ENCODE measurements at places on chromosomes 5 and 9.
A peak's percentile ranks its signal among the peaks of the same experiment; 100 is the strongest.

GRCh38 chr9:128912270-128912853 lies 8.4 kb upstream of the PHYHD1 start:
- no peak for DNase-seq

- DNase-seq: peak; percentile 24
These were observed at the start of gene NKD2 for GRCh38 chr5:1008451-1009358. Gene NKD2, plus strand, starts transcription at chr5:1008802. Its CDS starts 256 bp downstream, at chr5:1009058.

GRCh38 chr9:109721001-109721400 lies 59.0 kb upstream of the PALM2AKAP2 start:
- DNase-seq: no peak

- no peak for DNase-seq
These were observed 64.0 kb upstream of the RANBP6 start for GRCh38 chr9:6079386-6079785.

- no peak for DNase-seq
These were observed 651.8 kb downstream of the KCTD16 start for GRCh38 chr5:144822503-144822902.

DNA sequence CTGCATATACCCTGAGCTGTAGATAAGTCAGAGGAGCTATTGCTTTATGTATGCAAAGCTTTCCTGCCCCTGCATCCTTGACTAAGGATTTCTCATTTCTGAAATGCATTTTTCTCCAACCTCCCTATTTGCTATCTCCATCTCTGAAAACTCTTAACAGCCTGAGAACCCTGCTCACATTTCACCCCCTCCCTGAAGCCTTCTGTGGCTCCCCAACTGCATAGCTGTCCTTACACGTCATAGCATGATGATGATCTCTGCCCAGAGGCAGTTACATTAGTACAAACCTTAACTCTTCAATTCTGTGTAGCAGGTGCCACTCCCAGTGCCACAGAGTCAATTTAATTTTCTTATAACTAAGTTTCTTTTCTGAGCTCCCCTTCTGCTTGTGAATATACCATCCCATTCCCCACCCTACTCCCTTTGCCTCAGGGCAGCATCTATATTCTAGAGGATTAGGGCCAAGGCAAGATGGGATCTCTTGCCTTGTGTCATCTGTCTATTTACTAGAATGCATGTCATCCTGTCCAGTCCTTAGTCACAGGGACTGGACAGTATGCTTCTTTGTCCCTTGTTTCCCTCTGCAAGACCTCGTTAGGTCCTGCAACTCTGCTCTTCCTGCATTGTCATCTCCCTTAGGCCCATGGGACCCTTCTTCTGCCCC lies 149.7 kb upstream of the SPRY4 start:
- DNase-seq: no peak

- no peak for DNase-seq
These were observed 301.7 kb downstream of the MRPS30 start for GRCh38 chr5:45110399-45110798.

DNA sequence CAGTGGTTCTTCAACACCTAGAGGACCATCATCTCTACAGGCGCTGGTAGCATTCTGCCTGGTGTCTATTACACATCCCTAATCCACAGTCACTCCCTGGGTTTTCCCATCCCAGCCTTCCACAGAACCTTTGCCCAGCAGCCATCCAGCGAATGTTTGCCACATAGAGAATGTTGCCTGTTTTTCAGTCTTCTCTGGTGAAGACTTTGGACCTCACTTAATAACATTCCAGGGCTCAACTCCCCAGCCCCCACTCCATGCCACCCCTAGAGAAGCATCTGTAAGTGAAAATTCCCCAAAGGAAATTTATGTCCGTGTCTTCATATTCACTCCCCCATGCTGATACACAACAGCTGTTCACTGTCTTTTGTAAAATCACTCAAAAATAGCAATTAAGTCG lies 249.6 kb downstream of the AOPEP start:
- DNase-seq: no peak

DNA sequence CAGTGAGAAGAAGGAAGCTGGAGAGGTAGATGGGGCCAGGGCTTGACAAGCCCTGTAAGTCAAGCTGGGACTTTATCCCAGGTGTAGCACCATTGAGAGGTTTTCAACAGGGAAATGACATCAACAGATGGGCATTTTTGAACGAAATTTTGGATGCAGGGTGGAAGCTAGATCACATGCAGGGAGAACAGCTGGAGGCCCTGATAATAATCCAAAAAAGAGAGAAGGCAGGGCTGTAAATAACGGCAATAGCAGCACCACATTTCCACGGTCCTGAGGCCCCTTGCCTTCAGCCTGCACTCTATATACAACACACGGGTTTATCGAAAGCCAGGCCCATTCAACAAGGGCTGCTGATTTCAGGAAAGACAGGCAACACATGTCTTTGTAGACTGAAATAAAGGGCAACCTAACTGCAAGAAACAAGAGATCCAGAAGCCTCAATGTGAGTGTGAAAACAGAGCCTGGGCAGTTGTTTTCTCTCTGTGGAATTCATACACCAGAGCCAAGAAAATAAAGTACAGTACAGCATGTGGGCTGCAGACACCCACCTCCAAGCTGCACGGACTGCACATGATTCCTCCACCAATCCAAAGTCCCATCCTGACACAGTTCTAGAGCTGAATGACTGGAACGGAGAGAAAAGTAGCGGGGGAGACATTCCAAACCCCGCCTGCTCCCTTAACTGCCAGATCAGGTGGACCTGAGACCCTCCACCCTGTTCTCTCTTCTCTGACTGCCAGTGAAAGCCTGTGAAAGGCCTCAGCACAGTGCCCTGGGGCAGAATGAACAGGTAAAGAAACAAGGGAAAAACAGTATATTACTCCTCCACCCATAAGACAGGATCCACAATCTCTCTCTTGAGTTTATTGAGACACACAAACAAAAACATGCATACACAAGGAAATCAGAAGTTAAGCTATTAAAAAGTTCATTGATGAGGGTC lies 36.3 kb downstream of the KLHL3 start:
- no peak for DNase-seq

- no peak for DNase-seq
These were observed 25.5 kb upstream of the SPTLC1 start for GRCh38 chr9:92140754-92141143.

GRCh38 chr5:65018763-65019162 lies 250.0 kb downstream of the CWC27 start:
- no peak for DNase-seq

DNA sequence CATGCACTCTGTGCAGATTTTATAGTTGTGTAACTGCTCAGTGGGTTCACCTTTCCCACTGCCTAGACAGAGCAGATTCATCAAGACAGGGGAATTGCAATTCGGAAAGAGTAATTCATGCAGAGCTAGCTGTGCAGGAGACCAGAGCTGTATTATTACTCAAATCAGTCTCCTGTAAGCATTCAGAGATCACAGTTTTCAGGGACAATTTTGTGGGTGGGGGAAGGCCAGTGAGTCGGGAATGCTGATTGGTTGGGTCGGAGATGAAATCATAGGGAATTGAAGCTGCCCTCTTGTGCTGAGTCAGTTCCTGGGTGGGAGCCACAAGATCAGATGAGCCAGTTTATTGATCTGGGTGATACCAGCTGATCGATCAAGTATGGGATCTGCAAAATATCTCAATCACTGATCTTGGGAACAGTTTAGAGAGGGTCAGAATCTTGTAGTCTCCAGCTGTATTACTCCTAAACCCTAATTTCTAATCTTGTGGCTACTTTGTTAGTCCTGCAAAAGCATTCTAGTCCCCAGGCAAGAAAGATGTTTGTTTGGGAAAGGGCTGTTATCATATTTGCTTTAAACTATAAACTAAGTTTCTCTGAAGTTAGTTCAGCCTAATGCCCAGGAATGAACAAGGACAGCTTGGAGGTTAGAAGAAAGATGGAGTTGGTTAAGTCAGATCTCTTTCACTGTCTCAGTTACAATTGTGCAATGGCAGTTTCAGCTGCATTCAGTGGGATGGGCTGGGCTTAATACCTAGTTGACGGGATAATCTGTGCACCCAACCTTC lies 12.7 kb upstream of the SVEP1 start:
- no peak for DNase-seq

GRCh38 chr9:91820949-91821880 lies 128.8 kb downstream of the ROR2 start:
- no peak for DNase-seq

- DNase-seq: no peak
These were observed 8.9 kb downstream of the IRX1 start for GRCh38 chr5:3604501-3604900.

DNA sequence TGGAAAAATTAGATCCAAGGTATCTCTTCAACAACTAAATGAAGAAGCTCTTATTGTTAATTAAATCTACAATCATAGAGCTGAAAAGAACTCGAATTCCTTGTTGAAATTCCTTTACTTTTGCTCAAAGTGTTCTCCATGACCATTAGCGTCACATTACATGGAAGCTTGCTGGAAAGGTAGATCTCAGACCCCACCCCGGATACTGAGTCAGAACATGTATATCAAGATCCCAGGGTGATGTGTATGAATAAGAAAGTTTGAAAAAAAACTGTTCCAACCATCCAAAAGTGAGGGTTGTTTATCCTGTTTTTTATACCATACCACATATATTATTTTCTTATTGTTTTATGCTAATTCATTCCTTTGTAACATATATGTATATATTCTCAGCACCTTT lies 237.1 kb upstream of the PUM3 start:
- DNase-seq: no peak

- no peak for DNase-seq
These were observed 15.3 kb downstream of the NOTCH1 start for GRCh38 chr9:136530461-136531089.

GRCh38 chr9:122115176-122116035 lies 22.3 kb upstream of the TTLL11 start:
- no peak for DNase-seq

- no peak for DNase-seq
These were observed 168.2 kb downstream of the CACNA1B start for GRCh38 chr9:138045541-138046490.

- DNase-seq: no peak
These were observed 84.2 kb downstream of the MLLT3 start for GRCh38 chr9:20538092-20538491.

Measured in CD4-positive, alpha-beta T cell treated with Interferon gamma for 1 hour (primary cell).